ENCODE measurements at places on chromosomes 3 and 15. TPM values are rescaled to one million over a fixed set of nuclear protein-coding genes. Genes with fewer than 3 reads are reported as not detected.

The CSPG4 gene
- 42.9 TPM for total RNA-seq

The RBMS3 gene
- total RNA-seq: 103 TPM

The CNTN4 gene
- 16.7 TPM for total RNA-seq

The CLASP2 gene
- 57.1 TPM for total RNA-seq

- no peak overlapping the region for H3K27ac ChIP-seq
- no peak for DNase-seq
- H3K27me3 ChIP-seq: no peaks in the 10 kb centered on the region
- no peak overlapping the region for H3K4me3 ChIP-seq
- no peaks in the 10 kb centered on the region for H3K4me1 ChIP-seq
These were observed 15.0 kb upstream of the RORA start for GRCh38 chr15:61243983-61244593.

DNA sequence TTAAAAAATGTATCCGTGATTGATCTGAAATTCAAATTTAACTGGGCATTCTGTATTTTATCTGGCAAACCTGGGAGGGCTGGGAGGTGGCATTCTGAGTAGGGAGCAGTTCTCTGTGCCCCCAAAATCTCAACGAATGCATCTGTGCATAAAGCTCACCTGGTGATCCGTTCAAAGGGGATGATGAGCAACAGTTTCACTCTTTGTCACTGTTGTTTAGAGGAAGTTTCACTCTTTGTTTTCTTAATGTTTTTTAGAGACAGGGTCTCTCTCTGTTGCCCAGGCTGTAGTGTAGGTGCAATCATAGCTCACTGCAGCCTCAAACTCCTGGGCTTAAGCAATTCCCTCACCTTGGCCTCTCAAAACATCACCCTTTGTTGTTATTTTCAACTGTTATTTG lies 186.7 kb downstream of the SSR3 start:
- no peaks in the 10 kb centered on the region for H3K4me1 ChIP-seq
- no peak overlapping the region for H3K27ac ChIP-seq
- no peak overlapping the region for H3K4me3 ChIP-seq
- no peaks in the 10 kb centered on the region for H3K27me3 ChIP-seq

DNA sequence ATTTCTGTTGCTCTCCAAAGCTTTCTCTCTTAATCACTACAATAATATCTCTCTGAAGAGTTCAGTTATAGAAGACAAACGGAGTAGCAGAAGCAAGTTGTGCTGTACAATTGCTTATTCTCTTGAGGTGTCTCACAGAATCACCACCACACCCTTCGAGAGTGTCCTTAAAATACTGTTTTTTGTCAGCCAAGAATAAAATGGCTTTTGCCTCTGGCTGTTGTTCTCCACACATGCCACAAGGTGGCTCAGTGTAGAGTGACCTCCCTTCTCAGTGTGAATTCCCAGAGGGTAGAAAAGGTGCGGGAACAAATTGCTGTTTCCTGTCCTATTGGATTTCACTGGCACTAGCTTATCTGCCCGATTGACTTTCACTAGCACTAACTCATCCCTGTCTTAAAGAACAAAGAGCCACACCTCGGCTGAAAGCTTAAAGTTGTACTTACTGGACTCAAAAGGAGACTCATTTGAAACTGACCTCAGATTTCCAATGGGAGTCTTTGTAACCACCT lies 134.2 kb upstream of the SATB1 start:
- DNase-seq: no peak
- peaks cover 4% of the 10 kb centered on the region for H3K4me1 ChIP-seq
- no peak overlapping the region for H3K27ac ChIP-seq
- no peaks in the 10 kb centered on the region for H3K36me3 ChIP-seq

DNA sequence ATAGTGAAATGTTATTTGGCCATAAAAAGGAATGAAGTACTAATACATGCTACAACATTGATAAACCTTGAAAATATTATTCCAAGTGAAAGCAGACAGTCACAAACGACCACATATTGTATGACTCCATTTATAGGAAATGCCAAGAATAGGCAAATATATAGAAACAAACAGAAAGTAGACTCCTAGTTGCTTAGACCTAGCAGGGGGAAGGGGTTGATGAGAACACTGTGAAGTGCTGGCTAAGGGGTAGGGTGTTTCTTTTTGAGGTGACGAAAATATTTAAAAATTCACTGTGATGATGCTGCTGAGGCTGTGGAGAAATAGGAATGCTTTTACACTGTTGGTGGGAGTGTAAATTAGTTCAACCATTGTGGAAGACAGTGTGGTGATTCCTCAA lies 30.5 kb upstream of the XIRP1 start:
- no peaks in the 10 kb centered on the region for H3K27me3 ChIP-seq
- H3K4me1 ChIP-seq: no peaks in the 10 kb centered on the region
- no peak overlapping the region for H3K27ac ChIP-seq
- no peaks in the 10 kb centered on the region for H3K36me3 ChIP-seq
- DNase-seq: no peak

- no peaks in the 10 kb centered on the region for H3K4me1 ChIP-seq
- DNase-seq: no peak
- H3K4me3 ChIP-seq: no peak overlapping the region
- no peak overlapping the region for H3K27ac ChIP-seq
These were observed 127.6 kb upstream of the LMOD3 start for GRCh38 chr3:69250014-69250413.

DNA sequence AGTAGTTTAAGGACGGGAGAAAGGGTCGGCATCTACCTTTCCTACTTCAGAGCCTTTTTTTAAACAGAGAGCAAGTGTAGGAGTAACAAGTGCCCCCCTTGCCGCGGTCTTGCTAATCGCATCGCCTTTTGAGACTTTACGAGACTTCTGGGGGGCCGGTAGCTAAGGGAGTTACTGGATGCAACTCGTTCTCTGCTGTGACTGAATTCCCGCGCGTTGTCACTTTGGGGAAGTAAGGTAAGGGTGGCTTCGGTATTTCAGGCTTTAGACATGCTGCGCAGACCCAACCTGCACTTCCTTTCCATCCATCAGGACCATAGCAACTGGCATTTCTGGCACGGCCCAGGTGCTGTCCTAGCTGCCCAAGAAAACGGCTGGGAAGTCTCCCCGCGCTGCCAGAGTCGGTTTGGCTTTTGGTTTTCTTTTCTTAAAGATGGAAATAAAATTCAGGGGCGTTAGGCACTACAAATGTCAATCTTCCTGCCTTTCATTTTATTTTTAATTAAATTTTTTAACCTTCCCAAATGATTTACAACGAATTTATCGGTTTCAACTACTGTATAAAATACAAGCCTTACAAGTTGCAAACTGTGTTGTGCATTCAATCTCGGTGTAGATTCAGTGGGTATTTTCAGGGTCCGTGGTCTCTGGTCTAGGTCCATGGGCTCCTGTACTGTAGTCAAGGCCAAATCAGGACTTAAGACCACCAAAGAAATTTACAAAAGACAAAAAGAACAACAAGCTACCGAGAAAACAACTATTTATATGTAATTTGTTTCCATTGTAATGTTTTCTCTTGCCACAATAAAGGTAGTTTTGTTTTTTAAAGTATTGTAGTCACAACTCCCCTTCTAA lies 3.5 kb downstream of the MECOM start:
- peak overlapping the region; percentile 38 for H3K27ac ChIP-seq
- no peaks in the 10 kb centered on the region for H3K36me3 ChIP-seq
- peaks cover 4% of the 10 kb centered on the region for H3K4me1 ChIP-seq
- DNase-seq: no peak
- H3K4me3 ChIP-seq: no peak overlapping the region

GRCh38 chr3:53970661-53971060 lies 79.0 kb upstream of the SELENOK start:
- no peaks in the 10 kb centered on the region for H3K36me3 ChIP-seq
- no peak overlapping the region for H3K4me3 ChIP-seq
- DNase-seq: no peak
- no peak overlapping the region for H3K27ac ChIP-seq

- peaks cover 4% of the 10 kb centered on the region for H3K4me1 ChIP-seq
- H3K36me3 ChIP-seq: no peaks in the 10 kb centered on the region
- no peak for DNase-seq
- H3K27ac ChIP-seq: no peak overlapping the region
- no peaks in the 10 kb centered on the region for H3K27me3 ChIP-seq
These were observed 157.3 kb upstream of the BHLHE40 start for GRCh38 chr3:4821975-4822374.

DNA sequence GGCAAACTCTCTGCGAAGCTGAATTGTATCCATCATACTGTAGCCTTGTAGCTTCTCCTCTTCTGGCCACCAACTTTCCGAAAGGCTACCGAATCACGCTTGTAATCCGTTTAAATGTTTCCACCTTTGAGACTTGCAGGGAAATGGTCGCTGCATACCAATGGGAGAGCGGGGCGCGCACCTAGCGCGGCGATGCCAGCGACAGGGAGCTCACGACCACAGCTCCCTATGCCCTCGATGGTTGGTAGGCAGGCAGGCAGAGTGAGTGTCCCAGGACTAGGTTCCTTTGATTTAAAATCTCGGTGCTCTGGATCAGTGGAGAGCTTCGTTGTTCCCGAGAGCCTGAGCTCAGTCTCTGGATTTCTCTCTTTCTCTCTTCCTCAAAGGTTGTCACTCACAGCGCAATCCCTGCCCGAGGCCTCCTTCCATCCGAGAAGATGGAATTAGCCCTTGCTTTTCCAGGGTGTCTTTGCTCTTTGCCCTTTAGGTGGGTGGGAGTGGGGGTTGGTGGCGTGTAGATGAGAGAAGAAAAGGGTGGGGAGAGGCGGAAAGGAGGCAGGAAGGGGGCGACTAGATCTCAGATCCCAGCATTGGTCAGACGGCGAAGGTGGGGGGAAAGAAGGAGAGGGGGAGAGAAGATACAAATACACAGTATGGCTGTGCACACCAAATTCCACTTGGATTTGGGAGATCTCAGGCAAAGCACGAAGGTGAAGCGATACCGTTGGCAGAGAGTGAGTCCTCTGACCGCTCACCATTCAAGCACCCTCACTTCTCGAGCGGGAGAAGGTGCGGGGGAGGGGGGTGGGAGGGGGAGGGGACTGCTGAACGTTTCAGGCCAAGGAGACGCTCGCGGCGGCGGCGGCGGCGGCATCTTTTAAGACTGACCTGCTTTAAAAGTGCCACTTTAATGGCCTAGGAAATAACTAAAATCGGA lies at the start of gene SLITRK3:
Gene SLITRK3, minus strand, starts transcription at position 745 of the 937 bp plus-strand sequence. CDS start 5,554 bp downstream, outside the sequence.
- no peaks in the 10 kb centered on the region for H3K36me3 ChIP-seq
- no peak within 1 kb of the TSS for H3K27ac ChIP-seq
- peak within 1 kb of the TSS; percentile 41 for H3K4me3 ChIP-seq
- peaks cover 11% of the 10 kb centered on the region for H3K4me1 ChIP-seq
